Caudate nucleus (tissue), 63 donors: ENCODE measurements at places on chromosomes 3 and 15.

- no peak for DNase-seq
Observed at GRCh38 chr15:101026656-101027272, 107.6 kb downstream of the LRRK1 start.

- no peak for DNase-seq
Observed at GRCh38 chr3:13689373-13690260, 140.7 kb downstream of the FBLN2 start.

- no peak for DNase-seq
Observed at GRCh38 chr3:133591271-133591742, 17.8 kb downstream of the CDV3 start.

DNA sequence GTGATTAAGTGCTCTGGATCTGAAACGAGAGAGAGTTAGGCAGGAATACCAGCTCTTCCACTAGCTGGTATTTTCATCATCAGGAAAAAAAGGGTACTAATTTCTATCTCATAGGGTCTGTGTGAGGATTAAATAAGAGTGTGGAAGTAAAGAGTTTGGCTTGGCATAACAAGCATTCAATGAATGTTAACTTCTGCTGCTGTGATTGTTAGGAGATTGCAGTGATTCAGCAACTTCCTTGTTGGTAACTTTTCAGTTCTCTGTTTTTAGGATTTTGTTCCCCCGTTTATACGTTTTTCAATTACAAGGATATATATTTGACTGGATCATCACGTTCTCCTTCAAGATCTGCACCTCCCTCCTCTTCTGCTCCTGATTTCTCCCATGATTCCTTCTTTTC lies 65.9 kb upstream of the MYO5C start:
- no peak for DNase-seq

DNA sequence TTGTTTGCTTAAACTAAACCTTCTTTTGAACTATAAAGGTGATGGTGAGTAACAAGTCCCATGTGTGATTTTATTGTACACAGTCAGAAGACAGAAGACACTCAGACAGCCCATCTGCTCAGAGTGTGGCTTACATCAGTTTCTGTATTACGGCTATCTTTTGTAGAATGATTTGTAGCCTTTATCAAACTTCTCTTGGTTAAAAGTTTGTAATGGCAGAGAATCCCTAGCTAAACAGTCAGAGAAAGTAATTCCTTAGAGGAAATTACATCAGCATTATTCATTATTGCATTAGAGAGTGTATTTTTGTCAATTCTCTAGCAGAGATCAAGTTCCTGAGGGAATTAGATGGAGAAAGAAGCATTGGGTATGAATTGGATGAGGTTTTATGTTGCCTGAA lies 500.8 kb downstream of the CNTN4 start:
- no peak for DNase-seq

GRCh38 chr3:166243511-166243910 lies 406.3 kb upstream of the BCHE start:
- no peak for DNase-seq

DNA sequence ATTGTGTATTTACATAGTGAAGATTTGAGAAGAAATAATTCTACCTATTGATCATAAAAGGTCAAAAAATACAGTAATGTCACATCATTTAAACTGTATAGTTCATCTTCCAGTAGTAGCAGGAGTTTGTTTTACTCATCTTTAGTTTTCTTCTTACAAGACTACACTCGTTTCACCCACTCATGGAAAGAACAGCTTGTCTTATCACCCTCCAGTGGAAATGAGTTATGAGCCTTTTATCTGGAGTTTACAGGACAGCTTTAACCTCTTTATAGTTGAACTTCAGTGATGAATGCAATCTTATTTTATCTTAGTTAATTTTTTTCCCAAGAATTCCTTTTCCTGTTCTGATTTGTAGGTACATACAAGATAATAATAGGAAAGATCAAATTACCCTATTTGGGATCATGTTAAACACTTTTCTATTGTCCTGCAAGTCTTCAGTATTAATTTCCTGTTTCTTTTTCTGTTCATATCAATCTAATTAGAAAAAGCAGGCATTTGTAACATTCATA lies 36.8 kb downstream of the RBMS3 start:
- no peak for DNase-seq

DNA sequence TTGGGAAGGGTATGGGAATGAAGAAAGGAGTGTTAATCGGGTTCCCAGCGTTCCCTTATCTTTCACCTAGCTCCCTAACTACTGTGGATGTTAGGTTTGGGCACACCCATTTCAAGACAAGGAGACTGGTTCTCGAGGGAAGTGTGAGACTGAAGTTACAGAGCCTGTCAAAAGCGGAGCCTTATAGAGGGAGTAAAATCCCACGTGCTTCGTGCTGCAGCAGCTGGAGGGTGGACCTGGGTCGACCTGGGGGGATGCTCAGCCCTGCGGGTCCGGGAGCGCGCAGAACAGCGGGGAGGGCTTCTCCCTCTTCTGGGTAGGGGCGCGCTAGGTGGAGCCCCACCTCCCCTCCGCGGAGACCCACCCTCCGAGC lies 314 bp upstream of the TMED3 start:
- DNase-seq, result no peak

GRCh38 chr3:73687106-73688004 lies 62.6 kb upstream of the PDZRN3 start:
- no peak for DNase-seq

DNA sequence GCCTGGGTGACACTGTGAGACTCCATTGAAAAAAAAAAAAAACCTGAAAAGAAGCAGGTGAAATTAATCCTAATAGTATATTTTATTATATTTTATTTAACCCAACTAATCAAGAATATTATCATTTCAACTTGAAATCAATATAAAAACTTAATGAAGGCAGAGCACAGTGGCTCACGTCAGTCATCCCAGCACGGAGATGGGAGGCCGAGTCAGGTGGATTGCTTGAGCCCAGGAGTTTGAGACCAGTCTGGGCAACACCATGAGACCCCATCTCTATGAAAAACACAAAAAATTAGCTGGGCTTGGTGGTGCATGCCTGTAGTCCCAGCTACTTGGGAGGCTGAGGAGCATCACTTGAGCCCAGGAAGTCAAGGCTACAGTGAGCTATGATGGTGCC lies 33.3 kb upstream of the SLC41A3 start:
- no peak for DNase-seq

DNA sequence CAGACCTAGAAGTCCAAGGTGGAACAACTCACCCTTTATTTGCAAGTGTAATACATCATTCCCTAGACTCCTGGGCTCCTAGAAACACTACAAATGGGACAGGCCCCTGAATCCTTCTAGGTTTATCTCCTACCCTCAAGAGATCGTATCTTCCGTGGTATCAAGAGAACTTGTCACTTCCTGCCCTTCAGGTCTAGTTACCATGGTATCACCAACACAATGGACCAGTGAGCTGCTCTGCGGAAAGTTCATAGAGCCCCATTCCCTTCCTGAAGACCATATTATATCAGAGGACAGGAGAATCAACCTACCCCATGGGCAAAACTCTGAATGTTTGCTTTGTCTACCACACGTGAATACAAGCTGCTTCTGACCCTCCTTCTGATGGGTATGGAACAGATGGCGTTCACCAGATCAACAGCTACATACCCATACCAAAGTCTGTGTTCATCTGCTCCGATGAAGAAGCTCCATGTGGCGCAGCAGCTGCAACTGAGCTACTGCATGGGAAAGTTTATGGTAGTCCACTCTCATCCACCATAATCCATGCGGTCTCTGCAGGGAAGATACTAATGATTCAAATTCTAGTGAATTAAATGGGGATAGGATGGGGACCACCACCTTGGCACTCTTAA lies 84.6 kb upstream of the KLF13 start:
- DNase-seq, result no peak

DNA sequence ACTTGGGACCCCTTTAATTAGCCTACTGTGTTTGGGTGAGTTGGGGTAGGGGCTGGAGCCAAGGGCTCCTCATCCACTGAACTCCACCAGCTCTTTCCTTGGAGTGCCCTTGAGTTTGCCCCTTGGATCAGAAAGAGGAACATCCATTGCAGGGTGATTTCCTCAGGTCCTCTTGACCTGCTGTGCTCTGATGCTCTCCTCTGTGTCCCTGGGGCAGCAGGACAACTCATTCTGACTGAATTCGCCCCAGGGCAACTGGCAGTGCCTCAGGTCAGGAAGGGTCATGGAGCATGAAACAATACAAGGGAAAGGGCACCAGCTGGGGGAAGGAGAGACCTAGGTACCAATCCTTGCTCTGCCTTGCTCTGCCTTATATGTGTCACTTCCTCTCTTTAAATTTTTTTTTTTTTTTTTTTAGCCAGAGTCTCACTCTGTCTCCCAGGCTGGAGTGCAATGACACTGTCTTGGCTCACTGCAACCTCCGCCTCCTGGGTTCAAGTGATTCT lies 47.8 kb downstream of the BSN start:
- DNase-seq, result no peak

- DNase-seq, result no peak
Observed at GRCh38 chr15:71228403-71228802, 113.1 kb downstream of the THSD4 start.

DNA sequence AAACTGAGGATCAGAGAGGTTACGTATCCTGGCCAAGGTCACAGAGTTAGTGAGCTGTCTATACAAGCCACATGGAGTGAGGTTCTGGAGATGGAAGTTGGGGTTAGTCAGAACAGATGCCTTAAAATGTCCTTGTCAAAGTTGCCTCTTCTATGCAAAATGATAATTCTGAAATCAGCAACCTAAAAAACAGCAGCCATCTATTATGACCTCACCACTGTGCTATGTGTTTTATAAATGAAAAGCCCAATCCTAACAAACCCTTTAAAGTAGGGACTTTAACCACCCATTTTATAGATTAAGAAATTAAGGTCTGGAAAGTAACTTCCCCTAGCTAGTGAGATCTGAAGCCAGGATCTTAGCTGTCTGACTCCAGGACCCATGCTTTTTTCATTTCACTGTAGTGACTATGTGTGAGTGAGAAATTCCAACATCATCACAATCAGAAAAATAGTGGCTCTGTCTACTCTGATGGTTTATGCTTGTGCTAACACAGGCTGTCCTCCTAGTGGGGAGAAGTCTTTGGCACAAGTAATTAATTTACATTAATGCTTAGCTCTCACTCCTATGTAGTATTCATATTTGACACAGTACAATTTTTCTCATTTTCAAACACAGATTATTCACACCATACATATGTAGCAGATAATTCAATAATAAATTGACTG lies 143.6 kb downstream of the ANO10 start:
- DNase-seq, result no peak

GRCh38 chr3:71129611-71130431 lies 453.7 kb downstream of the FOXP1 start:
- no peak for DNase-seq

DNA sequence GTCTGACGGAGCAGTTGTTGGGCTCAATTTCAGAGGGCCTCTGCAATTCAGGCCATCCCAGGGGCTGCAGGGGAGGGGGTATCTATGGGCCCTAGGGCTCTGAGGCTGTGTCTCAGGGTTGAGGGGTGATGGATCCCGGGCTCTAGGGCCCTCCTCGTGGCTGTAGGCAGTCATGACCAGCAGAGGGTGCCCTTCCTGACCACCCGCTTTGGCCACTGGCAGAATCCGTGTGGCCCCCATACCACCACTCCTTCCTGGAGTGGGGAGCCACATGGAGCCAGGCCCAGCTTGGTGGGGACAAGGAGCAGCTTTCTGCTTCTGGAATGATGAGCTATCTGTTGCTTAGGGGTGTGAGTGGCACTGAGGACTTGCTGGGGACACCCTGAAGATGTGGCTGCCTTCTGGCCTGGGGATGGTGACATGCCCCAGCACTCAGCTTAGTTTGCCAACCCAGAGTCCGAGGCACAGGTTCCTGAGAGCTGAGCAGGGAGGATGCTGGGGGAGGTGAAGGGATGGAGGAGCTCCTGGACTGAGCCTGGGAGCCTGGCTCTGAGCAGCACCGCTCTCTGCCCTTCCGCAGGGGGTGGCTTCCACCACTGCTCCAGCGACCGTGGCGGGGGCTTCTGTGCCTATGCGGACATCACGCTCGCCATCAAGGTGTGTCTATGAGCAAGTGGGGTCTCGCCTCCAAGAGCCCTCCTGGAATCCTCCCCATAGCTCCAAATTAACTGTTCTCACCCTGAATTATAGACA lies 20.2 kb downstream of the HDAC11 start:
- no peak for DNase-seq

DNA sequence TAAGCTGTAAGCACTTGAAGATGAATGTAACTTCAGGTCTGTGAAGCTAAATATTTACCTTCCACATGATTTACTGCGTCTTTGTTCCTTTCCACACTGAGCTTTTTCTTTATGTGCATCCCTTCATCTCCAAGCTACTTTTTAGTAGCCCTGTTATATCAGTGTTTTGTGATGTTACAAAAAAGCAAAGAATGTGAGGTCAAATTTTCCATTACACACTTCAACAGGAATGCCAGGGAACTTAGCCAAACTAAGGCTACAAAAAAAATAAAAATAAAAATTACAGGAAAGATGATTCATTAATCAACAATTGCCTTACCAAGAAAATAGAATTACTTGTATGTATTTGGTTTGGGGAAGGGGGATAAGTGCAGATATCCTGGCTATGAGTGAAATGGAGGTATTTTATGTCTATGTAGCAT lies 73.0 kb downstream of the FILIP1L start:
- DNase-seq, result no peak

DNA sequence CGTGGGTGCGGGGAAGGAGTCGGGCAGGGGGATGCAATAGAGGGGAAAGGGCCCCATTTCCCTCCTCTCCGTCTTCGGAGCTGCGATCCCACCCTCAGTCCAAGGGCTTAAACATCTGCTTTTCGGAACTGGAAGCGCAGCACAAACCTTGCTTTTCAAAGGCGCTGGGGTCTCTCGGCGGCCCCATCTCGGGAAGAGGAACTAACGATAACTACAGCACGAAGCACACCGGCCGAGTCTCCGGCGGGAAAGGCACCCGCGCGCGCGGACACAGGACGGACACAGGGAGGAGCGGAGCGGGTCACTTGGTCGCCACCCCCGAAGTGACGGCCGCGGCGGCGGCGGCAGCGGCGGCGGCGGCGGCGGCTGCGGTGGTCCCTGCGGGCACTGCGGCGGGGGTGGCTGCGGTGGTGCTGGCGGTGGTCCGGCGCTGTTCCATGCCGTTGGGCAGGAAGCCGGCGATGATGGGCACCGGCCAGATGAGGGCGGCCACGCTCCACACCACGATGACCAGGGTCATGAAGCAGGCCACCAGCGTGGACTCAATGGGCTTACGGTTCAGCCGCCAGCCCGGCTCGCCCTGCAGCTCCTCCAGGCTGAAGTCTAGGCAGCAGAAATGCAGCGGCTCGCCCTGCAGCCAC lies 1.1 kb downstream of the TMEM158 start:
- peak; percentile 23 for DNase-seq

DNA sequence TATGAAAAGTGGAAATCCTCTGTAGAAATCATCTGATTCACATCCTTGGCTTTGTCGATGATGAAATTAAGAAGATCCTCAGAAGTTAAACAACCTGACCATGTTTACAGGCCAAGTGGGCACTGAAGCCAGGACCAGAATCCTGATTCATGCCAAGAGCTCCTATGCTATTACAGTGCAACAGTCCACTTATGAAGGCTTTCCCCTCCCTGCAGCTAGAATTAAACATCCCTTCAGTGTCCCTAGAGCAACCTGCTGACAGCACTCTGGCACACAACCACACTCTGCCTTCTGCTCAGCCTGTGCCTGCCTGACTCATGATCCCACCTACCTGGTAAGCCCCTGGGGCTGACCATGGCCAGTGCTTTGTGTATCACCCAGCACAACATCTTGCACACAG lies 33.8 kb downstream of the TXNRD3 start:
- DNase-seq, result no peak
